ENCODE measurements at places on chromosomes 4 and X.

- no peak for DNase-seq
These were observed 224.7 kb upstream of the SFRP2 start for GRCh38 chr4:154013576-154013975.

DNA sequence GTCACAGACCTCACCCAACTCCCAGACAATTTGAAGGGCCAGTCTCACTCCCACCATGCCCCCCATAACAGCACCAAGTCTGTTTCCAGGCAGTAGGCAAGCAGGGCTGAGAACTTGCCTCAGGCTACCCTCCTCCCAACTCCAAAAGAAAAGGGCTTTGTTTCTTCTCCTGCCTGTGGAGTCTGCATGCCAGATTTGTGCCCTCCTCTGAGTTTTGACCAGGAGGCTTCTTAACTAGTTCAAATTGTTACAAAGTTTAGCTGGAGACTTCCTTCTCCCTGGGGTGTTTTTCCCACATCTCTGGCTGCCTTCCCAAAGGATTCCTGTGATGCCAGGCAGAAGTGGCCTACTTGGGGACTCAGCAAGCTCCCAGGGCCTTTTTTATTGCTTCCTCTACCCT is 29.6 kb downstream of the PBDC1 start:
- no peak for DNase-seq

DNA sequence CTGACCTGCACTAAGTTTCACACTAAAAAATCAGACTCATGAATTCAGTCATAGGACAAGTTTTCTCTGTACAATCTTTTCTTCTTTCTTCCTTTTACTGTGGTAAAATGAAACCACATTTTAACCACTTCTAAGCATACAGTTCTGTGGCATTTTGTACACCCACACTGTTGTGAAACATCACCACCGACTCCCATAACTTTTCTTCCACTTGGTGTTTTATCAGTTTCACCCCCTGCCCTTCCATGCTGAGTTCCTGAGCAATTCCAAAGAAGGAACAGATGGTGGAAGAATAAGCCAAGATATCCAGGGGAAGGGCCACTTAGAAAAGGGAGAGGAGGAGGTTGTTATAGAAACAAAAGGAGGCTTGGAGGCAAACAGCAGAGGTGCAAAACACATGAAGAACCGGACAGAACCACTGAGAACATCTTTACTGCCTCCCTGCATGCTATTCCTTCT is 22.6 kb downstream of the SLC25A4 start:
- DNase-seq = peak; percentile 68

GRCh38 chr4:182695842-182696241 is 221.3 kb downstream of the DCTD start:
- no peak for DNase-seq

DNA sequence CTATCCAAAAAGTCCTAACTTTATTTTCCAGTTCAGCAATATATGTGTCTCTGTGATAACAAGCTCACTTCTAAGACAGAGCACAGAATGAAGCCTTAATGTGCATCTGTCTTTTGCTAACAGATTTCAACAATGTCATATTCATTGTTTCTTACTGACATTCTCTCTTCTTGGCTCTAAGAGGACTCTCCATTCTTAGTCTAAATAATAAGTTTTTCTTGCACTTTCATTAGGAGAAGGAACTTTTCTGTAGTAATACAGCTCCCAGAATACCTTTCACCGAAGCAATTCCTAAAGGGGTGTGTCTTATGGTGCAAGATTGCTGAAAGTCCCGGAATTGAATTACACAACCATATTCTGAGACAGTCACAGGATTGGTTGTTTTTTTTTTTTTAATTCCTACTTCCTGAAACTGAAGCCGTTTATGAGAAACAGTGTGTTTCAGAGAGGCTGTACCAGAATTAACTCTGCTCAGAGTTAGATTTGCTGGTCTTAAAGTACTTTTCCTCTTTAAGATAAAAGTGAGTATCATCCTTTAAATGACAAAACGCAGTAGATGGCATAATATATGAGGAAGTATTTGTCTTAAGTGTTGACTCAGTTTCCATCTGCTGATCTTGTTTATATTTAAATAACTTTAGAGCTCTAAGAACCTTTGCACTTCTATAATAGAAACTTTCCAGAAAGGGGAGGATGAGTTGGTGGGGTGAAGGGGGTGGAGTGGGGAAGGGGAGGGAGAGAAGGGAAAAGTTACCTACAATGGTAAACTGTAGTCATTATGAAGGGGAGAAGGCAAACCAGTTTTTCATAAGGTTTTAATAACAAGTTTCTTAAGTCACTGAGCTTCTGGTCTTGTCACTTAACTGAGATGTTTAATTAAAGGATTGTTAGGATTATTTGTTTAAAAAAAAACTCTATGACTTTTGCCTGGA is at the start of gene ALPK1:
ALPK1 (plus strand) TSS at position 421 of the 932 bp plus-strand sequence.
- DNase-seq = peak; percentile 43

GRCh38 chrX:129654652-129655546 is at the start of gene APLN:
TSS of gene APLN (minus strand) at chrX:129654956. CDS start at chrX:129654630, 326 bp downstream.
- DNase-seq = no peak

DNA sequence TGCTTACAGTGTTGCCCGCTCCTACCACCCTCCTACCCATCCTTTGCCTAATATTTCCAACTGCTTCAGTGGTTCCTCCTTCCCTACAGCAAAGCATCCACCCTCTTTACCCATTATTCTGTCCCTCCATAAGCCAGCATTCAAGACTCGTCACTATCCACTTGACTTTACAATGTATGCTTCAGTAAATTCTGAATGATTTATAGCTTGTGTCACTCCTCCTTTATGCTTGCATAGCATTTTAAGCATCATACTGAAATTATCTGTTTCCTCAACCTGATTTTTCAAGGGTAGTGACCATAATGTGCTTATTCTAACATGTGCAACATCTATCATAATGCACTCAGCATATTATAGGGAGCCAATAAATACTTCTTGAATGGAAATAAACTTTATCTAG is 365.5 kb downstream of the RAB28 start:
- DNase-seq = no peak

- DNase-seq = no peak
These were observed 15.8 kb downstream of the ATP1B4 start for GRCh38 chrX:120377715-120378114.

DNA sequence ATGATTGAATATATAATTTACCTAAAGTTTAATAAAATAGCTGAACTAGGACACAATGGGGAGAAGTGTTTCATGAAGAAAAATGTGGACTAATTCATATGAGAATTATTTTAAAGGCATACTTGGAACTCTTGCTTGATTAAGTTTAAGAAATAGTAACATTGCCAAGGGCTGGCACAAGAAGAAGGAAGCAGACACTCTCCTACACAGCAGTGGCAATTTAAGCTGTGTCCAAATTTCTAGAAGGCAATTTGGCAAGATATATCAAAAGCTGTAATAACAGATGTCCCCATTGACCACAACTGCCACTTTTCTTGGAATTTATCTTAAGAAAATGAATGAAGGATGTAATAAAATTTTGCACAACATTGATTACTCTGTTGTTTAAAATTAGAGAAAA is 209.5 kb upstream of the S100G start:
- DNase-seq = no peak

GRCh38 chr4:150323406-150324325 is 245.4 kb downstream of the DCLK2 start:
- no peak for DNase-seq

- DNase-seq = no peak
These were observed 21.1 kb downstream of the PIGG start for GRCh38 chr4:519885-520682.

DNA sequence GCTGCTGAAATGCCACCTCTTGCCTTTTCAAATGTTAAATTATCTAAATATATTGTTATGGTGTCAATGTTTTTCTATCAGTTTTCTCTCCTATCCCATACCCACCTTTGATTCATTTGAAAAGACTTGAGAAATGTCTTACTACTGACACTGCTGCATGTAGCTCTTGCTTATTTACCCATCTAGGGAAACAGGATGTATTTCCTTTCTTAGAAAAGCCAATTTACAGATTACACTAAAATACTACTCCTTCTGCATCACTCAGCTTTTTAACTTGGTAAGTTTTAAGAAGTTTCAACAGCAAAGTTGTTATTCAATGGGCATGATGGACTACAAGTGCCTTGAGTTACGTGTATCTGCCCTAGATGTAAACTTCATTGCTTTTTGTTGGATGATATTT is 13.2 kb upstream of the KCNE5 start:
- no peak for DNase-seq

- DNase-seq = no peak
These were observed 291.1 kb upstream of the NOCT start for GRCh38 chr4:138724530-138724929.

GRCh38 chrX:127038065-127038464 is 218.5 kb downstream of the PRR32 start:
- no peak for DNase-seq

DNA sequence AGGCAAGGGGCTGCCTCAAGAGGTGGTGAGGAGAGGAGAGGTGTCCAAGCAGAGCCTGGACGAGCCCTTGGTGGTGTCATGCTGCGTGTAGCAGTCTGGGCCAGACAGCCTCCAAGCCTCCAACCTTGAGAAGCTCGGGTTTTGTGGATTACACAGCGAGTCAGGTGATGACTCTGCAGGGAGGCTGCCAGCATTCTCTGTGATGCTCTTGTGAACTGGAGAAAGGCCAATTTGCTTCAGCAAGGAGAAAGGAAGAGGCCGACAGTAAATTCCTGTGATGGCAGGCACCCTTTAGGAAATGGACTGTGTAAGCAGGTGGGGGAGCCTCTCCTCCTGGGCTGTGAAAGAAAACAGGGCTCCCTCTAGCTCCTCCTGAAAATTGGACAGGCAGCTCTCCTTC is 36.0 kb upstream of the CD99L2 start:
- no peak for DNase-seq

Data from naive thymus-derived CD4-positive, alpha-beta T cell (primary cell).